ENCODE measurements at places on chromosomes 1 and 21. TPM values are rescaled to one million over a fixed set of nuclear protein-coding genes. Genes with fewer than 3 reads are reported as not detected.

DNA sequence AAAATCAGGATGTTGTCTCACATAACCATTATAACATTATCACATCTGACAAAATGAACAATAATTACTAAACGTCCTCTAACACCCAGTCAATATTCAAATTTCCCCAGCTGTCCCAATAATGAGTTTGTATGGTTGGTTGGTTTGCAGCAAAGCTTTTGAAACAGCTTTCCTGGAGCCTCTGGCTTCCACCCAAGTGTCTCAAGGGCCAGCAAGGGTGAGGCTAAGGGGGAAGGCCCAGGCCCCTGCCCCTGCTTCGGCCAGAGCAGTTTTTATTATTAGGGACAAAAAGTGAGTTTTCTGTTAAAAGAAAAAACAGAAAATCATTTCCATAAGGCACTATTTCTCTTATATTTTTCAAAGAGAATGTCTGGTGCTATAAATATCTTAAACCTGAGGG is 19.1 kb upstream of the AVPR1B start:
- no peak for DNase-seq

RNF223 gene
- total RNA-seq, result 0.55 TPM

SLAMF6 gene
- total RNA-seq, result 4.4 TPM

KMO gene
- total RNA-seq, result 19.0 TPM

DNA sequence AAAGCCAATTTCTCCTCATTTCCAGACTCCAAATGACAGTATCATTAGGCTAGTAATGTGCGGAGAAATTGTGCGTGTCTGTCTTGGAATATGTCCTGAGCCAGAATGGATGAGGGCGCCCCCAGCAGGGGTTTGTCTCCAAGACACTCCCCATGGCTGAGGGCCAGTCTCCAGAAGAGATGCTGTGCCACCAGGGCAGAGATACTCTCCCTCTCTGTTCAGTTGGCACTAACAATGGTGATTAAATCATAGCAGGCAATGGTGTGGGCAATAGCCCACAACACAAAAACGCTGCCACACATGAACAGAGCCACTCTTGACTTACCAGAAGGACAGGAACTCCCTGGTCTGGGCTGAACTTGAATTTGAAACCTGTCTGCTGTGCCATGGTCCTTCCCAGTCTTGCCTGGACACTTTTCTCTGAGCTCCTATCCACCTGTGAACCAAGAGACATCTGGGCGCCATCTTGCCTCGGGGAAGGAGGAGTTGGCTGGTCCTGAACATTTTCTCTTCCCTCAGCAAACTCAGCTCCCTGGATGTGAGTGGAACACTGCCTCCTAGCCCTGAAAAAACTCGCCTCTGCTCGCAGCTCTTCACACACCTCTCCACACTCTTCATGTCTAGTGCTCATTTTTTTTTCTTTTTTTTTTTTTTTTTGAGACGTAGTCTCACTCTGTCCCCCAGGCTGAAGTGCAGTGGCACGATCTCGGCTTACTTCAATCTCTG is 14.8 kb upstream of the ADGRB2 start:
- DNase-seq, result no peak

- DNase-seq, result no peak
Observed at GRCh38 chr1:2448098-2448445, 28.0 kb upstream of the PLCH2 start.

- no peak for DNase-seq
Observed at GRCh38 chr1:161241682-161242081, 3.7 kb upstream of the NR1I3 start.

DNA sequence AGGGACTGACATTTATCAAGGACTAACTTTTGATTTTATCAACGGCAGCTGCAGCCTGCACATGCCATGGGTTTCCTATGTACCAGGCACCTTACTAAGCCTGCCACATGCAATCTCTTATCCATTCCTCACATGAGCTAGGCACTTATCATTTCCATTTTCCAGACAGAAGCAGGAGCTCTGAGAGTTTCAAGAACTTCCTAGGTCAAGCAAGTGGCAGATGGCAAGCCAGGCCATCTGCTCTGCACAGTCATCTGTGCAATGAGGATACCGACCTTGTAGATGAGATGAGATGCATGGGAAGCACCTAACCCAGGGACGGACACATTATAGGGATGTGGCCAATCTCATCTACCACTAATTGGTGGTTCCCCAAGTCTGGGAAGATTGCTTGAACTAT is 339.4 kb upstream of the USP24 start:
- no peak for DNase-seq

- DNase-seq, result no peak
Observed at GRCh38 chr1:4120557-4121292, 220.7 kb upstream of the C1orf174 start.

MIB2 gene
- 88.7 TPM for total RNA-seq

DNA sequence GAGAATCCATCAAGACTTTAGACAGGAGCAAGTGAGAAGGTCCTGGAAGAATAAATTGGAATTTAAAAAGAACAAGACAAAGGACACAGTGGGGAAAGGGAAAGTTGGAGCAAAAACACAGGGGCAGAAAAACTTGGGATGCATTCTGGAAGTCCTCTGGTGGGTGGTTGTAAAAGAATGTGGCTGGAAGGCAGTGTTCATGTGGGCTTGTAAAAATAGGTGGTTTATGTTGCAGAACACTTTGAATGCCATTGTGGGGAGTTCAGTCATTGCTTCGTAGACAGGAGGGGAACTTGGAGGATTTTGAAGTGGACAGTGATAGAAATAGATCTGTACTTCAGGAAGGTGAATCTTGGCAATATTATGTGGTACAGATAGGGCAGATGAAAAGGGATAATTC is 15.2 kb downstream of the KIF1B start:
- no peak for DNase-seq

DNA sequence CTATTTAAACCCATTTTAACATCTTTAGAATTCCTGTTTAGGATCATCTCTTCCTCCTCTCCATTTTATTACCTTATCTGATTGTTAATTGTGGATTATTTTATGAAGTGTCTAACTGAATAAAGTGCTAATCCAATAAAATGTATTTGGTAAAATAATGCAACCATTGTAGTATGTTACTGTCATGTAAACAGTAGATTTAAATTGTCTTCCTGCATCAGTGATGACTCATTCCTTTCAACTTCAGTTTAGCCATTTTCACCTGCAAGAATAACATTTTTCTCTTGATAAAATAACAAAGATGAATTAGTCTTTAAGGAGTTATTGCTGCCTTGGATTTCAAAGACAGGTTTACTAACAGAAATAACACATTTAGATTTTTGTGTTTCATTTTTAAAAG is 5.4 kb downstream of the PPP2R5A start:
- DNase-seq, result no peak

DNA sequence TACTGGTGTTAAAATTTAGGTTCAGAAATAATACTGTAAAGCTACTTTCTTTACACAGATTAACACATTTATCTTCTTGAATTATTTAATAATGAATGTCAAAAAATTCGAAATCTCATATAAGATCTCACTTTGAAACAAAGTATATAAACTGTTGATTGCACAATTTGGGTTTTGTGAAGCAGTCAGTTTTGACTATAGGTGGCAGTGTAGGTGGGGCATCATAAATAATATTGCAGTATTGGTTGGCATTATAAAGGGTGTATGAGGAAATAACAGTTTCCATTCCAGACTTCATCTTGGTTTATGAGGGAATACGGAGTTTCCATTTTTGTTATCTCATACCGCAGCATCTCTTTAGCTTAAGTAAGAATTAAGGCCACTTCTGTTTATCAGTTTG is 49.9 kb downstream of the SUCO start:
- DNase-seq, result no peak

FOXE3 gene
- total RNA-seq, result not detected

ATP6V1G3 gene
- total RNA-seq, result not detected

COL8A2 gene
- total RNA-seq, result 16.2 TPM

DNA sequence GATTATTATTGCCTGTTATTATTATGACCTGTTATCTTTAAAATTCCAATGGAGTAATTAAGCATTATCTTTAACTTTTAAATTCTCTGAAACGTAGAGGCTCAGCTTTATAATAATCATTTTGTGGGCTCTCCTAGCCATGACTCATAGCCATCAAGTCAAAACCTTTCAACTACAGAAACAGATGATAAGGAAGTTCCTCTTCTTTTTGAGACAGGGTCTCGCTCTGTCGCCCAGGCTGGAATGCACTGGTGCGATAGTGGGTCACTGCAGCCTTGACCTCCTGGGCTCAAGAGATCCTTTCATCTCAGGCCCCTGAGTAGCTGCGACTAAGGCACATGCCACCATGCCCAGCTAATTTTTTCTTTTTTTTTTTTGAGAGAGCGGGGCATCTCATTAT is 43.5 kb downstream of the CHML start:
- no peak for DNase-seq

ITLN1 gene
- 295 TPM for total RNA-seq

DNA sequence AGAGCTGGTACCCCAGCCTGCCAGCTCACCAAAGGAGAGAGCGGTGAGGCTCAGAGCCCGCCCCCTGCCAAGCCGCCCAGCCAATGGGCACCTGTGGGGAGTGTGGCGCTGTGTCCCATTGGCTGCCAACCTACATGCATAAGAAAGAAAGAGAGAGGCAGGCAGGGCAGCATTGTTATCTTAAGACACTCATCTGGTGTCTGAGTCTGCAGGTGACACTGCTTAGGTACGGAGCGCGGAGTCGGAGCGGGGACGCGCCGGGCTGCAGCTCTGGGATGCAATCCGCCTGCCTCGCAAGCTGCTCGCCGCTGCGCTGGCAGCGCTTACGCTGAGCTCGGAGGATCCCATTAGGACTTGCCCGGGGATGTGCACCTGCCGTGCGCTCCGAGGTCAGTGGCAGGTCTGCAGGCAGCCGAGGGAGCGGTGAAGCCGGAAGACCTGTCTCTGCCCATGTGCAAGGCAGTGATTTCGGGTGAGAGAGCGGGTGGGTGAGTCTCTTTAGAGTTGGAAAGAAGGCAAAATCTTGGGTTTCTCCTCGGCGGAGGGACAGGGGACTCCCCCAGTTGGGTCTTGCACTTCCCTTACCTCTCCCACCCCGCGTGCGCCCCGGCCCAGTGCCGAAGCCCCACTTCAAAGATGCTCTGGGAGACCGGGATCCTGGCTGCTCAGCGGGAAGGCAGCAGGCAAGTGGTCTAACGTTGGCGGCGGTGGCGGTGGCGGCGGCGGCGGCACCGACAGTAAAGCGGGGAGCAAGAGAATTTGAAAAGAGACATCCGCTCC is at the start of gene BRINP2:
BRINP2 (plus strand) TSS at position 203 of the 780 bp plus-strand sequence. CDS start 58,919 bp downstream, outside the sequence.
- peak; percentile 70 for DNase-seq

Data from upper lobe of right lung (tissue), 1 donor.